ENCODE measurements at places on chromosomes 13 and 19.

- DNase-seq = no peak
These were observed 82.7 kb downstream of the DLEU7 start for GRCh38 chr13:50760751-50761150.

DNA sequence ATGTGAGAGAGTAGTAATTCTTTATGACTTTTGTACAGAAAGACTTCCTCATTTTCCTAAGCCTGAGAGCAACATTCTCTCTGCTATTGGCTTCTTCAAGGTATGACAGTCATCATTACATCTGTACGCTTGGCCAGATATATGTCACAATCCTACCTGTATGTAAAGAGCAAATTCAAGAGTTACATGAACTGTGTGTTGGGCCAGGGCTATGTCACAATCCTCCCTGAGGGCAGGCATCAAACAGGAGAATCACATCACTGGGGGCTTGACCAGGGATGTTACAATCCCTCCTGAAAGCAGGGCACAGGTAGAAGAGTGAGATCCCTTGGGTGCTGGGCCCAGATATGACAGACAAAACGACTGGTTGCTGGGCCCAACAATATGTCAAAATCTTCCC is 9.8 kb upstream of the ZNF724 start:
- DNase-seq = no peak

DNA sequence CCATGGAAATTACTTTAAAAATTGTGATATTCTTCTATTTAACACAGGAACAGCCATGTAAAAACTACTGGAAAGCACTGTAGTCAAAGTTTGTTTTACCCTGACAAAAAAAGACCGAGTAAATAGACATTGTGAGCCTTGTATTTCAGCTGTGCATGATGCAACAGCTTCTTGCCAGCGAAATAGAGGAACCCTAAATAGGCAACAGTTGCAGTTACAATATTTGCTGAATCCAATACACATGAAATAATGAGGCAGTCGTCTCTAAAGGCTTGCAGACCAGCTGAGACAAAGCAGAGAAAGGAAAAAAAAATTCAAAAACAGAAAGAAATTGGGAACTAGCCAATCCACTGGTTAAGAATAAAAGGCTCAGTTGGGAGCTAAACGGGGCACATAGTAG is 1001.1 kb downstream of the OLFM4 start:
- no peak for DNase-seq

DNA sequence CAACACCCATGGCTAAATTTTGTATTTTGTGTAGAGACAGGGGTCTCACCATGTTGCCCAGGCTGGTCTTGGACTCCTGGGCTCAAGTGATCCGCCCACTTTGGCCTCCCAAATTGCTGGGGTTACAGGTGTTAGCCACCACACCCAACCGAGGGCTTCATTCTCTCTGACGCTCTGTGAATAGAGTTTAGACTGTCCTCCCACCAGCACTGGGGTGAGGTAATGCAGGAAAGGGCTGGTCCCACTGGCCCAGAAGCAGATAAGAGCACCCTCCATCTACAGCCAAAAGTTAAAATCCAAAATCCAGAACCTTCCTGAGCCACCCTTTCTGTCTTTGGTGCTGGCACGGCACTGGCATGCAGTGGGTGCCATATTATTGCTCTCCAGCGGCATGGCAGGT is 31.8 kb upstream of the HOMER3 start:
- no peak for DNase-seq

GRCh38 chr13:82713687-82714405 is 1168.4 kb downstream of the SLITRK1 start:
- no peak for DNase-seq

- peak; percentile 75 for DNase-seq
These were observed 5.0 kb downstream of the FFAR1 start for GRCh38 chr19:35352448-35353304.

DNA sequence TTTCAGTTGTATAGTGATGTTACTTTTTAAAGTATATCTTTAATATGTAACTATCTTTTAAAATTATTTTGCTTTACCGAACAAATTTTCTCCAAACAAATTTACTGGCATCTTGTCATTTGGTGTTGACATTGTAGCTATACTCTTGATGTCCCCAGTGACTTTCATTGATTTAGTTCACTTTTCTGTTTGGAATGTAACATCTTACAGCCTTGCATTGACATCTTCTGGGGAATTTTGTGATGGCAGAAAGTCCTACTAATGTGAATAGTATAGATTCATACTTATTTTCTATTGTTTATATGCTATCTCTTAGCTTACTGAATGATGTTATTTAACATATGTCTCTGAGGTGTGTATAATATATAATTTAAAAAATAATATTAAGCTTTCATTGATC is 800.9 kb upstream of the ATXN8OS start:
- DNase-seq = peak; percentile 36

- DNase-seq = no peak
These were observed 27.3 kb downstream of the MYCBP2 start for GRCh38 chr13:77299587-77299986.

GRCh38 chr13:111289251-111289650 is 31.2 kb upstream of the TEX29 start:
- peak; percentile 38 for DNase-seq

- no peak for DNase-seq
These were observed 11.5 kb downstream of the MPND start for GRCh38 chr19:4354897-4355296.

GRCh38 chr13:52969373-52969772 is 59.2 kb upstream of the OLFM4 start:
- DNase-seq = peak; percentile 77

- no peak for DNase-seq
These were observed 932.8 kb upstream of the SLITRK6 start for GRCh38 chr13:86731987-86732386.

GRCh38 chr19:662207-662961 is 630 bp downstream of the RNF126 start:
- peak; percentile 78 for DNase-seq

DNA sequence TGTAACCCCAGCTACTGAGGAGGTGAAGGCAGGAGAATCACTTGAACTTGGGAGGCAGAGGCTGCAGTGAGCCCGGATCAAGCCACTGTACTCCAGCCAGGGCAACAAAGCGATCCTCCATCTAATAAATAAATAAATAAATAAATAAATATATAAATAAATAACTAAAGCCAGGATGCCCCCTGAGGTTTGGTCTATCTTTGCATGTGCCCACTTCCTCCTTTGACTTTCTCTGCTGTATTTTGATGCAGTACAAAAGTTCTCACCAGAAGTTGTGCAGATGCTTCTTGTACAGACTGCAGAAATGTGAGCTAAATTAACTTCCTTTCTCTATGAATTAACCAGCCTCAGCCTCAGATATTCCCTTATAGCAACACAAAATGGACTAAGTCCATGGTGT is 6.5 kb upstream of the N4BP2L2 start:
- no peak for DNase-seq

GRCh38 chr19:40592170-40592569 is 9.0 kb upstream of the LTBP4 start:
- peak; percentile 63 for DNase-seq

DNA sequence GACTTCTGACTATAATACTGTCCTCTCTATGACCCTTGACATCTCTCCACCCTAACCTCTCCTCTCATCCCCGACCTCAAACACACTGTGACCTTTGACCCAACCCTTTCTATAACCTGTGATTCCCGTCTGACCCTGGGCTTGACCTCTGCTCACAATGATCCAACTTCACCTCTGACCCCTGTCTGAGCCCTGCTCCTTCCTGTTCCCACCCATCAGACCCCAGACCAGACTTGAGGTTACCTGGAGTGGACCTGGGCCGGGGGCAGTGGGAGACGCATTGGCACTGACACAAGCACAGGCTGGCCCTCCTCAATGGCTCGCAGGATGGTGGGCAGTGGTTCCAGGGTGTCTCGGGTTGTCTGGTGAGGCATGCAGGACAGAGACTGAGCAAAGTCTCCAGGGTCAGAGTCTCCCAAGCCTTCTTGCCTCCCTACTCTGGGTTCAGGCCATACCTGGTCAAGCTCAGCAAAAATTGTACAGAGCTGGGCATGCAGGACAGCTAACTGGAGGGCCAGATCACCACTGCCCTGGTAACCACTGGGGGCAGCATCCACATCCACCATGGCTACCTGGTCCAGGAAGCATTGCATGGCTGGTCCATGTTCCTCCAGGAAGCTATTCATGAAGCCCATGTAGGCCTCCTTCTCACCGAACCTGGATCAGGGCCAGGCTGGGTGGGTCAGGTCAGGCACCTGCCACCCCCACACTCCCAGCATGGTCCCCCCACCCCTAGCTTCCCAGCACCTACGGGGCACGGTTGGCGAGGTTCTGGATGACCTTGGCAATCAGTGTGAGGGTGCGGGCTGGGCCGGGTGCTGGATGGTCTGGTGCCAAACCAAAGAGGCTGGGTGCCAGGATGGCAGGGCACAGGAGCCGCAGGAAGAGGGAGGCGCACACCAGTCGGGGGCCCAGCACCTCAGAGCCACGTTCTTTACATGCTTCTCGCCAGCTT is 4.4 kb upstream of the WIZ start:
- no peak for DNase-seq

DNA sequence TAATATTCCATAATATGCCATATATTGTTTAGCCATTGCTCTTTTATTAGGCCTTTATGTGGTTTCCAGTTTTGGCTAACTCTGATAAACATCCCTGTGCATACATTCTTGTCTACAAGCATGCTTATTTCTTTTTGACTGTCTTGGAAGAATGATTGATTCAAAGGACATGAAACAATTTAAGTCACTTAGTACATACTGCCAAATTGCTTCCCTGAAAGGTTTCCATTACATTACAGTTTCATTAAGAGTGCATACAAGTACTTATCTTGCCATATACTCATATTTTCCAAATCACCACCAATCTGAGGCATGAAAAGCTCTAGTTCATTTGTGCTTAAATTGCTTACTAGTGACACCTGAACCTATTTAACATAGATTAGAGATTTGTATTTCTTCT is 113.9 kb downstream of the OXGR1 start:
- DNase-seq = no peak

GRCh38 chr19:53518121-53518520 is 19.8 kb upstream of the ZNF331 start:
- DNase-seq = no peak

GRCh38 chr19:16285769-16286498 is 38.7 kb upstream of the KLF2 start:
- peak; percentile 94 for DNase-seq

- DNase-seq = no peak
These were observed 840 bp downstream of the SYCE2 start for GRCh38 chr19:12918253-12918652.

- no peak for DNase-seq
These were observed 11.2 kb downstream of the IL17D start for GRCh38 chr13:20714563-20715329.

GRCh38 chr13:95713651-95714050 is 36.7 kb downstream of the DNAJC3 start:
- DNase-seq = no peak

- no peak for DNase-seq
These were observed 26.6 kb downstream of the CCDC122 start for GRCh38 chr13:43852923-43853404.

DNA sequence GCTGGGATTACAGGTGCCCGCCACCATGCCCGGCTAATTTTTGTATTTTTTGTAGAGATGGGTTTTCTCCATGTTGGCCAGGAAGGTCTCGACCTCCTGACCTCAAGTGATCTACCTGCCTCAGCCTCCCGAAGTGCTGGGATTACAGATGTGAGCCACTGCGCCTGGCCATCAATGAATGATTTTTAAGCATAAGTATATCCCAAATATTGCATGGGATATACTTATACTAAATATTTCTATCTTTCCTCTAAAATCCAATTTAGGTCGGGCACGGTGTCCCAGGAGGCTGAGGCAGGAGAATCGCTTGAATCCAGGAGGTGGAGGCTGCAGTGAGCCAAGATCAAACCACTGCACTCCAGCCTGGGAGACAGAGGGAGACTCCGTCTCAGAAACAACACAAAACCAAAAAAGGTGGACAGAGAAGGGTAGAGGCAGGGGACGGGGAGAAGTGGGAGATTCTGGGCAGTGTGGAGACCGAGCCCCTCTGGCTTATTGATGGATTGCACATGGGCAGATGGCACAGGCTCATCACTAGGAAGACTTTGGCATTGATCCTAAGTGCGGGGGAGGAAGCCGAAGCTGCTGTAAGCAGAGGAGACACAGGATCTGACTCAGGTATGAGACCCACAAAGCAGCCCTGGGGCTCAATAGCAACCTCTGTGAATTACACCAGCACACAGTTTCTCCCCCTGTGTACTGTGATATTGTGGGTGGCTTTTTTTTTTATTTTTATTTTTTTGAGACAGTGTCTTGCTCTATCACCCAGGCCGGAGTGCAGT is 13.5 kb downstream of the ARRDC5 start:
- DNase-seq = peak; percentile 42

DNA sequence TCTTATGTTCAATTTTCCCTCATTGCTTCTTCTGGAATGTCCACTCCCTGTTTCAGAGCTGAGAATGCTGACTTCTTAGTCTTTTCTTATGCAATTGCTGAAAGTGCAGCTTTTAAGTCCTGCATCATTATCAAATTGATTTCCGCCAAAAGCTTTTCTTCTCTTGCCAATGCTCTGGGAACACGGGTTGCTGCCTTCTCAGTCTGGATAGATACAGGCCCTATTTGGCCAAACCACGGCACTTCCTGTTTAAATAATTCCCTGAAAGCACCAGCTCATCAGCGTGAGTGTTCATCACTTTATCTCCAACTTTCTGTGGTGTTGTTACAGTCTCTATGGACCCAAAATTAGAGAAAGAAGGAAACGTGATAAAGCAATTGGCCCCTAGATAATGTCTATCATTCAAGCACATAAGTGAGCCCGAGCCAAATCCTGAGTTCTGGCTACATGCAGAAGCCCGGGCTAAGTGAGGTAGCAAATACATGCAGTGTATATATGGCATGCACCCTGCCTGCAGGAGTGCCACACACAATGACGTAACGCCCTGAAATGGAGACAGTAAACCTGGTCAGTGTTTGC is 85.7 kb downstream of the CYSLTR2 start:
- no peak for DNase-seq

DNA sequence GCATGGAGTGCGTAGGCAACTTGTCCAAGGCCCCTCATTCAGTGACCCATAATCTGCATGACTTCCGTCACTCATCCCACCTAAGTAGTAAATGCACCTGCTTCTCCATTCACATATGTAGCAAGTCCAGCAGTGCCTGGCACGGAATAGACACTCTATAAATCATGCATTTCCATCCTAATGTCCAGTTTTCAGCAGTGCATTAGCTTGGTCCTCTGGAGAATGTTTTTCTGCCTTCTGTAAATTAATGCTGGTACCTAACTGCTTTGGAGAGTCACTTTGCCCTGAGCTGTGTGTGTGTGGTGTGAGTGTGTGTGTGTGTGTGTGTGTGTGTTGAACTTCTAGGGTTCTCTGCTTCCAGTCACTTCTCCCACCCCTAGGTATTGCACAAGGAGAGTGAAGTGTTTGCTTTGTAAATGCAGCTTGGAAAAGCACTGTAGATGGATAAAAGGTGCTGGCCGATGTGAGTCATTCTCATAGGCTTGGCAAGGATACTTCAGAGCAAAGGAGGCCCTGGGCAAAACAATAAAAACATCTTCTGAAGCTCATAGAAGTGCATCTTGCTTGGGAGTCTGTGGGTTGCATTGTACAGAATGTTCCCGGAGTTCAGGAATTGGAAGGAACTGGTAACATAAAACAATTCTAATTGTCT is 181.8 kb downstream of the KATNAL1 start:
- peak; percentile 78 for DNase-seq

GRCh38 chr13:101654883-101655282 is 202.4 kb downstream of the ITGBL1 start:
- no peak for DNase-seq

- peak; percentile 35 for DNase-seq
These were observed 651.8 kb downstream of the PCDH9 start for GRCh38 chr13:66578305-66578704.

Measured in NCI-H69 (cell line).